ENCODE measurements at places on chromosomes 5 and 9.

GRCh38 chr5:138926257-138926656 is 51.1 kb upstream of the LRRTM2 start:
- DNase-seq: no peak

DNA sequence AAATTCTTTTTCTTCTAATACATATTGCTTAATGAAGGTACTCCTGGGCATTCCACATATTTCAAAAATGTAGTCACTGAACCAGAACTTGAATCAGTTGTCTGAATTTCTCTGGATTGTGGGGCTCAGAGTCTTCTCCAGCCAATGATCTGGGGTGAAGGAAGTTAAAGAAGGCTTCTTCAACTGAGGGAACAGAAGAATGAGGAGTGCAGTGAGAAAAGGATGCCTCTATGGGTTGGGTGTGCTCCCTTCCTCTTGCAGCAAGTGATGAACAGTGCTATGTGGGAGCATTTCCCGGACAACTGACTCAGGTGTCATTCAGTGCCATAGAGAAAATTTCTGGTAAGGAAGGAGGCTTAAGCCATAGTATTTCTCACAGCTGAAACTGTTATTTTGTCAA is 7.9 kb downstream of the LNPEP start:
- no peak for DNase-seq

DNA sequence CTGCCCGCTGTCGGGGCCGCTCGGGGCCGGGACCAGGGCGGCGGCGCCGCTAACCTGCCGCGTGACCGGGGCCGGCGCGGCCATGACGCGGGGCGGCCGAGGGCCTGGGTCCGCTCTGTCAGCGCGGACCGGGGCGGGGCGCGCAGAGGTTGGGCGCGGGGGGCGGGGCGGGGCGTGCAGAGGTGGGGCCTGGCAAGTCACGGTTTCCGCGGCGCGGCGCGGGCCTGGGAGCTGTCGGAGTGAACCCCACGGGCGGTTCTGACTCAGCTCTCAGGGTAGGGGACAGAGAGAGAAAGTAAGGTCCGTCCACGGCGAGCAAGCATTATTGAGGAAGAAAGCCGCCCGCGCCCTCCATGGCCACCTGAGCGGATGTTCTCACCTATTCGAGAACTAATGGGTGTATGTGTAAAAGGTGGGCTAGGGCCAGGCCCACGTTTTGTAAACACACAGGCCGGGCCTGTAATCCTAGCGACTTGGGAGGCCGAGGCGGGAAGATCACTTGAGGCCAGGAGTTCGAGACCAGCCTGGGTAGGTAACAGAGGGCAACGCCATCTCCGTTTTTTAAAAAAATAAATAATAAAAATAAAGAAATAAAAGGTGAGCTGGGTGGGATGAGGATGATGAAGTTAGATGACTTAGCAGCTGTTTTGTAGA is at the start of gene PRXL2C:
Gene PRXL2C (minus strand): TSS at position 120 of the 654 bp plus-strand sequence. CDS start 36 bp downstream, at position 84.
- DNase-seq: peak; percentile 28

- no peak for DNase-seq
Measured at GRCh38 chr9:99621040-99621439, 200.6 kb upstream of the NR4A3 start.

GRCh38 chr5:54944364-54944763 is 41.0 kb downstream of the ESM1 start:
- no peak for DNase-seq

- DNase-seq: peak; percentile 99
Measured at GRCh38 chr5:116454417-116454927, 120.2 kb downstream of the SEMA6A start.

GRCh38 chr5:68339921-68340321 is 124.4 kb downstream of the PIK3R1 start:
- no peak for DNase-seq

GRCh38 chr9:27835746-27836145 is 262.5 kb upstream of the C9orf72 start:
- DNase-seq: no peak

GRCh38 chr9:134925011-134925511 is 7.3 kb upstream of the FCN1 start:
- DNase-seq: no peak

- peak; percentile 44 for DNase-seq
Measured at GRCh38 chr9:127796225-127796813, 6.4 kb upstream of the FPGS start.

DNA sequence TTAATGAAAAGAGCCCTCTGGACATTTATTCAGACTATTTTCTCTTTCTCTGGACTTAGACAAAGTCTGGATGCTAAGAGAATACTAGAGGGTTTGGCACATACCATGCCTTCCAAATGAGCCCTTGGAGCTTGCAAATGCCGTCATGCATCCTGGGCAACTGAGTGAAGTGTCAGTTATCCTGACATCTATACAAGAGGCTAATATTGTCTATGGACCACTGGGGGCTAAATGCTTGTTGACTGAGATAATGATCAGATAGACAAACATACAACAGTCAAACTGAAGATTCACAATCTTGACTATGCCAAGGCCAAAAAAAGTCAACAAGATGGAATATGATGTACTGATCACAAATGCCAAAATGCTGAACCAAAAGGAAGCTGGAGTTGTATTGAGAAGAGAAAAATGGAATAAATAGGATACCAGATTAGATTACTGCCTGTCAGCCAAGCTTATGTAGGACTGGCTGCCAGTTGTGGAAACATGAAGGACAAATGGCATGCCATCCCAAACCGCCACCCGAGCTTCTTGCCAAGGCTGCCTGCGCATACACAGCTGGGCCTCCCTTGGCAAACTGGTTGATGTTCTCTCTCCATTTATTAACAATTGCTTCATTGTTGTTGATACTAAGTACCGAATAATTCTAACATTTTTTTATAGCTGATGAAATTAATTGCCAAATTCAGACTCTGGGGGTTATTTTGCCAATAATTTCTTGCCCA is 240.1 kb upstream of the GRAMD2B start:
- DNase-seq: no peak

GRCh38 chr5:33379757-33380156 is 61.0 kb upstream of the TARS1 start:
- DNase-seq: peak; percentile 53

GRCh38 chr9:111944241-111944866 is 47.7 kb downstream of the UGCG start:
- DNase-seq: no peak

- DNase-seq: no peak
Measured at GRCh38 chr9:132578367-132578932, 4.0 kb upstream of the BARHL1 start.

GRCh38 chr5:180599590-180599914 is 8.3 kb upstream of the SCGB3A1 start:
- no peak for DNase-seq
